ENCODE measurements at places on chromosomes 6 and 20.

DNA sequence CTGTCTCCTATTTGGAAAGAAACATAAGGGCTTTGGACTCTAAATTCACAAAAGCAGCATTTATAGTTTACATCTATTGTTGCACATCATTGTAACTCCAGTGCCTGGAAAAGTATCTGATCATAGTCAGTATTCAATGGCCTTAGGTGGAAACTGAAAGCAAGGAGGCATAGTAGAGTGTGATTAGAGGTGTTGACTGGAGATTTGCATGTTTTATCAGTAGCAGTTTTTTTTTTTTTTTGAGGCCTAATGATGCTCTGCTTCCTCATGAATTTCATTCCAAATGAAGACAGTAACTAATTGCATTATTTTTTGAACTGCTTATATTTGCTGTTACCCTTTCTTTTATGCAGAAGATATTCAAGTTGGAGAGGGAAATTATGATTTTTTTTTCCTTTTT lies 213.2 kb upstream of the FLRT3 start:
- DNase-seq, result no peak

GRCh38 chr6:98578016-98578415 lies 256.4 kb upstream of the POU3F2 start:
- no peak for DNase-seq

GRCh38 chr6:14573267-14573666 lies 455.7 kb downstream of the CD83 start:
- DNase-seq, result no peak

DNA sequence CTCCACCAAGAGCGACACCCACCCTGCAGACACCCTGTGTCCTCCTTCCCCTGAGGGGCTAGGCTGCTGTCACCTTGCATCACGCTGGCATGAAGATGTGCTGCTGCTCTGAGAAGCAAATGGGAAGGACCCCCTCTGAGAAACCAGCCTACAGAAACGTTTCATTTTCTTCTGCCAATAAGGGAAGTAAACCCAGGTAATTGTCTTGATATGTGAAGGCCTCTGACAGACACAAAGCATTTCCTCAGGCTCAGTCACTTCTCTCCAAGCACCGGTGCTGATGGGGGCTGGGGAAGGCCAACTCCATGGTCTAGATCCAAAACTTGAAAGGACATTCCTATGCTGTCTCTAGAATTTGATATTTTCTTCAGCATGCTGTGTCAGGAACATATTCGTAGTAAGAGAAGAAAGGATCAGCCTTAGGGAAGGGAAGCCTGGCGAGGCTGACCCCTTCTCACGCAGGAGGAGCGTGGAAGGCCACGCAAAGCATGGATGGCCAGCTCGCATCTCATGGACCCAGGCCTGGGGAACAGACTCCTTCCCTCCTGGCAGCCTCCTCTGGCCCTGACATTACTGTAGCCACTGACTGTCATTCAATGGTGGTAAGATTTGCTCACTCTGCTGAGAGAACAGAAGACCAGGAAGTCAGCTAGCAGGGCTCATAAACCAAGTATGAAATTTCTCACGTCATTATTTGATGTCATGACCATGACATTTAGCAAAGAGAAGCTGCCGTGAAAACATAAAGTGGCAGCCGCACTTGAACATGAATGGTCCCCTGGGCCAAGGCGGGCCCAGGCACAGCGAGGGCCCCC lies 20.4 kb downstream of the ACSS1 start:
- DNase-seq, result no peak

- no peak for DNase-seq
Measured at GRCh38 chr20:10314198-10314597, 95.6 kb downstream of the SNAP25 start.

- no peak for DNase-seq
Measured at GRCh38 chr6:155177363-155177961, 86.4 kb upstream of the CLDN20 start.

- no peak for DNase-seq
Measured at GRCh38 chr20:35866418-35867202, 87.7 kb downstream of the SCAND1 start.

DNA sequence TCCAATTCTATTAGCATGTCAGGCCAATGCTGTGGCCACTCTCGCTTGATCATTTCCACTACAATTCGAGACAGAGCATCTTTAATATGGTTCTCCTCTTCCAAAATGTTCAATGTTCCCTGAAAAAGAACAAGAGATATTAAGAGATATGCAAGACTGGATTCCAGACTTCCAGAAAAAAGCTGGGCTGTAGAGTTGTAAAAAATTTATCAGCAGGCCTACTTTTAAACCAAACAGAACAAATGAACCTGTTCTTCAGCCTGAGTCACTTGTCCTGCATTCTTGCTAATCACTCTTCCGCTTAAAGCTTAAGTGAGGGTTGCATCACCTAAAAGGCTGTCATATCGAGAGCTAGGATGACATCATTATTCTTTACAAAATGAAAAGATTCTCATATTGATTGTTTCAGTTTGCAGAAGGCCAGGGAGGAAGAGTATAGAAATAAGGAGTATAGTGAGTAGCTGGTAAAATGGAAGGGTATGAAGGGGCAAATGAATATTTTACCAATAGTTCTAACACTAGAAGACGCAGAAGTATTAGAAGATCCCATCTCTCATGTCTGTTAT lies 4.9 kb downstream of the XPO5 start:
- no peak for DNase-seq

DNA sequence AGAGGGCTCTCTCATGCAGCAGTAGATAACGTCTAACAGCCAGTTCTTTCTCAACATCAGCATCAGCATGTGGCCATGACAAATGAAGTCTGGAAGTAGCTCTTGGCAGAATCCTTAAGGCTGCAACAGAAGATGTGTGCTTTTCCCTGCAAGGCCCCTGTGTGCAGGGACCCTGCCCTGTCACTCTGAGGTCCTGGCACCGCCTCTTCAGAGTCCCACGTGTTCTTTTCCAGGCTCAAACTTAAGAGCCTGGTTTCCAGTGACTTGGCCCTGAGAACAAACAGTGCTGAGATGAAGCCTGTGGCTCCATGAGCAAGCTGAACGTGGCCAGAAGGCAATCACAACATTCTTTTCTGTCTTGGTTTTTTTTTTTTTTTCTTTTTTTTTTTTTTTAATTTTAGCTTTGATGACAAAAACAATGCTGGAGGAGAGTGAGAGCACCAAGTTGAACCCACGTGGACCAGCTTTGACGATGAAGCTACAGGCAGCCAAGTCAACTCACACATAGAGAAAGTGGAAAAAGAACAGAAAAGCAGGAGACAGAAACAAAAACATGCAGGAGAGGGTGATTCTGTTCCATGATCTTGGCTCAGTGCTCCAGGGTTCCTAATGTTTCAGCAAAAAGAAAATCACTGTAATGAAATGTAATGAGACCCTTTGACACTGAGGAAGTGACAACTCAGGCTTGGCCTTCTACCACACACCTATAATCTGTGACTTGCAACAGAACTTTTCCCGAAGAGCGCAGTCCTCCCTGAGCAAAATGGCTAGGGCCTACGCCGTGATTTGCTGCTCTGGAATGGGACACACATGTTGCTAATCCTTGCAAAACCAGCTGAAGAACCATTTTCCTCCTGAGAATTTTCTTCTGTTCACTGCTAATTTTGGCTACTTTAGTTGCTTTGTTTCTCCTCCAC lies 86.1 kb downstream of the FOXC1 start:
- no peak for DNase-seq

GRCh38 chr6:99378636-99379035 lies 15.4 kb downstream of the COQ3 start:
- DNase-seq, result no peak

GRCh38 chr20:14963262-14963663 lies 625.9 kb upstream of the FLRT3 start:
- DNase-seq, result no peak

DNA sequence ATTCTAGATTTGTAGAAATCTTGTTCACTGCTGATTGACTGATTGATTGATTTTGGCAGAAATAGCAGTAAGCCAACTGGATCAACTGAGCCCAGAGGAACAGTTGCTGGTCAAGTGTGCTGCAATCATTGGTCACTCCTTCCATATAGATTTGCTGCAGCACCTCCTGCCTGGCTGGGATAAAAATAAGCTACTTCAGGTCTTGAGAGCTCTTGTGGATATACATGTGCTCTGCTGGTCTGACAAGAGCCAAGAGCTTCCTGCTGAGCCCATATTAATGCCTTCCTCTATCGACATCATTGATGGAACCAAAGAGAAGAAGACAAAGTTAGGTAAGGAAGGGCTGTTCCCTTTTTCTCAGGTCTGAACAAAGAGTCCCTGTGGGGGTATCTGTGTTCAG lies 31.2 kb downstream of the TREML1 start:
- no peak for DNase-seq
